Mononuclear cell (primary cell): ENCODE measurements at places on chromosomes 16 and 17. TPM values are rescaled to one million over a fixed set of nuclear protein-coding genes. Genes with fewer than 3 reads are reported as not detected.

FGF11 gene
- 0.21 TPM for total RNA-seq

ANKRD40CL gene
- 0.21 TPM for total RNA-seq

KRTAP17-1 gene
- not detected for total RNA-seq

IKZF3 gene
- 47.5 TPM for total RNA-seq

TMEM92 gene
- total RNA-seq, result not detected

UNC13D gene
- total RNA-seq, result 42.9 TPM

KRTAP3-2 gene
- not detected for total RNA-seq

CCL7 gene
- 3.1 TPM for total RNA-seq

PRCD gene
- 0.73 TPM for total RNA-seq

ETV4 gene
- total RNA-seq, result not detected

KIFC3 gene
- total RNA-seq, result 5.8 TPM
